ENCODE measurements at places on chromosomes 1 and 21. TPM values are rescaled to one million over a fixed set of nuclear protein-coding genes. Genes with fewer than 3 reads are reported as not detected.

CACHD1 gene
- total RNA-seq, result 5.1 TPM

DIP2A gene
- 22.8 TPM for total RNA-seq

EFNA4 gene
- 3.5 TPM for total RNA-seq

PLA2G2F gene
- total RNA-seq, result not detected

RGS18 gene
- 0.36 TPM for total RNA-seq

- H3K4me3 ChIP-seq, result no peak overlapping the region
- peak; percentile 36 for DNase-seq
- no peaks in the 10 kb centered on the region for H3K27me3 ChIP-seq
These were observed 42.2 kb upstream of the WASF2 start for GRCh38 chr1:27531959-27532685.

DNA sequence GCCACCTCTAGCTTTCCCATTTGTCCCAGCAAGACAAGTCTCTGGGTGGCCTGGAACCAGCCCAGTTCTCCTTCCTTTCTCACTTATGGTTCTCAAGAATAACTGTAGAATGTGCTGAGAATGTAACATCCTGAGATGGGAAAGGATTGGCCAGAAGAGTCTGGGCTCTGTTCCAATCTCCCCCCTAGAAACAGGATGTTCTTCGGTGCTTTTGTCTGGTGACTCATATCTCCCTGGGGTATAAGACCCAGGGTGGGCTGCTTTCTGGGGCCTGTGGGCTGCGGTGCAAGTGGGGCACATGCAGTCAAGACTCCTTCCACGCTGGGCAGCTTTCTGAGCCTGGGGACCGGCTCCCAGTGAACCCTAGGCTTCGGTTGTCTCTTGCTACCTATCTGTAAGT, 251.2 kb upstream of the POU3F1 start:
- H3K36me3 ChIP-seq, result no peaks in the 10 kb centered on the region
- H3K4me3 ChIP-seq, result no peak overlapping the region
- H3K27ac ChIP-seq, result no peak overlapping the region
- peaks cover 2% of the 10 kb centered on the region for H3K27me3 ChIP-seq

DNA sequence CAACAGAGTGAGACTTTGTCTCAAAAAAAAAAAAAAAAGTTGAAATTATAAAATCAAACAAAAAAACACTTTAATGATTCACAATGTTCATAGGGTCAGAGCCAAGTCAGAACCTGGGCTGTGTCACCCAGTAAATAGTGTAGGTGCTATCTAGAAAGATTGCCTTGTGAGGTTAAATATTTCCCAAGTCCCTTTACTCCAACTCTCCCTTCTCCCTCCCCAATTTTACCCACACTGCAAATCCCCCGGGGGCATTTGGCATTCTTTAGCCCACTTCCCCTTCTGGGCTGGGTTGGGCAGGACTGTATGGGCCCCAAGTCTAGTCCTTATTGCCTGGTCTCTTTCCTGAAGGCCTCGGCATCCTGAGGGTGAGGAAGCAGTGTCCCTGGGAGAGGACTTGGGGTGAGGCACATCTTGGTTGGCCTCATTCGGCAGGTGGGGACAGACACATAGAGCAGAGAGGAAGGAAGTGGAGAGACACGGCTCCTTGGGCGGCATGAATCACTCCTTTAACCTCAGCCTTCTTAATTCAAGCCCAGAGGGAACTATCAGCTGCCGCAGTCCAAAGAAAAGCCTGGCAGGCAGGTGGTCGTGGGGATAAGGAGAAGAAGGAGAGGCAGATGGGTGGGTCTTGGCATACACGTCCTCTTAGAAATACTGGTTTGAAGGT, 8.2 kb downstream of the ADORA1 start:
- H3K27me3 ChIP-seq, result peaks cover 21% of the 10 kb centered on the region
- H3K4me3 ChIP-seq, result no peak overlapping the region
- H3K27ac ChIP-seq, result no peak overlapping the region

DNA sequence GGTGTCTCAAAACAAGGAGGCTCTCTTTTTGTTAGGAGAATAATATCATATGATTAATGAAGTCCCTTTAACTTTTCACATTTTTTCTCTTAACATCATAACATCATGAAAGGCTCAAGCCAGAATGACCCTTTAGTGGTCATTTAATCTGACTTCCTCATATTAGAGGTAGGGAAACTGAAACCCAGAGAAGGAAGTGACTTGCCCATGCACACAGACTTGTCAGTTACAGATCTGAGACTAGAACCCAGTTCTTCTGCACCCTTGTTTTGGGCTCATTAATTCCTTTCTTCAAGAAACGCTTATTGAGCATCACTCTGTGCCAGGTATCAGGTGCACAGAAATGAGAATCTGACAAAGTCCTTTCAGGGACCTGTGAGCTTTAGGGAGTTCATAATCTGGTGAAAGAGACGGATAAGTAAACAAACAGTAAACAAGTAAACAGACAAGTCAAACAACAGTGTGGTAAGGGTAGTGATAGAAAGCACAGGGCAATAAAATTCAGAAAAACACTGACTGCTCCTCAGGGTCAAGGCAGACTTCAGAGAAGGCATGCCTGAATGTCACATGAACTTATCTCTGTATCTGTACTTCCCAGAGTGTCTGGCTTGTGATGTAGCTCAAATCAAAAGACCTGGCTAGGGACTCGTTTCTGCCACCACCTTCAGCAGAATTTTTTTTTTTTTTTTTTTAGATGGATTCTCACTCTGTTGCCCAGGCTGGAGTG, 38.3 kb upstream of the OSBPL9 start:
- peaks cover 13% of the 10 kb centered on the region for H3K4me1 ChIP-seq
- DNase-seq, result no peak
- no peak overlapping the region for H3K4me3 ChIP-seq
- no peaks in the 10 kb centered on the region for H3K36me3 ChIP-seq
- H3K27me3 ChIP-seq, result no peaks in the 10 kb centered on the region

DNA sequence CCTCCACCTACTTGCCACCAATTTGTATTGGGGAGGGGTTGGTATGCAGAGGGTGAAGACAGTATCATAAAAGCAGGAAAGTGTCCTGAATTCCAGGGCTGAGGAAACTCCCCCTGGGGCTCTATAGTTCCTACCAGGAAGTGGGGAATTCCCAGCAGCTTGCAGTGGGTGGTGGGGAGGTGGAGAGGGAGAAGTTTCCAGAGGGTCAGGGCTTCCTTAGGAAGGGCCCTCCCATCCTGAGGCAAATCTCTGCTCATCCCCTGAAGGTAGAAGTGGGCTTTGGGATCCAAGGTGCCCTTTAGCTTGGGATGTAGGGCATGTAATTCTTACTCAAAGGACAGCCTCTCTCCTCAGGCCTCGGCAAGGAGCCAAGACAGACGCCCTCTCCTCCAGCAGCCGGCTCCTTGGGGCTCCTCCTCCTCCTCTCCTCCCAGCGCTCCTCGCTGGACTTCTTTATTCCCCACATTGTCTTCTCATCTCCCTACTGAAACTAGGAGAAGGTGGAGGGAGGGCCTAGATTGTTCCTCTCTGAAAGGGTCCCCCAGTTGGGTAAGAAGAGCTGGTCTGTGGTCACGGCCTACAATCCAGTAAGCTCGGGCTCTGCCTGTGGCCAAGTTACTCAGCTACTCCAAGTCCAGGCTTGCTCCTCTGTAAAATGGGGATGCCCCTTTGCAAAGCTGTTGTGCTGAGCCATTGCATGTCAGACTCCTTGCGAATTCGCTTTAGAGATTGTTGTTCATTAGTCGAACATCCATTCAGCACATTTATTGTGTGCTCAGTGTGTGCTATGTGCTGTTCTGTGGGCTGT, 17.9 kb upstream of the CSF1 start:
- no peak overlapping the region for H3K27ac ChIP-seq
- no peak overlapping the region for H3K4me3 ChIP-seq
- DNase-seq, result peak; percentile 80

- no peaks in the 10 kb centered on the region for H3K36me3 ChIP-seq
- no peaks in the 10 kb centered on the region for H3K27me3 ChIP-seq
- no peak overlapping the region for H3K4me3 ChIP-seq
- no peaks in the 10 kb centered on the region for H3K4me1 ChIP-seq
These were observed 42.3 kb downstream of the RXRG start for GRCh38 chr1:165402517-165403111.

DNA sequence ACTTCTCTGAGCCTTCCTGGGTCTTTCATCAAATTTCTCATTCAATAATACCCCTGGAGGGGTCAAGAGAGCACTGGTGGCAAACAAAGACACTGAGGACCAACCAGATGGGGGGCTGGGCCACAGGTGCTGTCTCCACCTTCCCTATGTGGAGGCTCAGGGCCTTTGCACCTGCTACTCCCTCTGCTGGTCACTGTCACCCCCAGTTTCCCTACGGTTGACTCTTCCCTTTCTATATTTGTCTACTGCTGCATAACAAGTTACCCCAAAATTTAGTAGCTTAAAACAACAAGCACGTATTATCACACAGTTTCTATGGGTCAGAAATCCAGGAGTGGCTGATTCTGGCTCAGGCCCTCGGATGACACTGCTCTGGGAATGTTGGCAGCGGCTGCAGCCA, 138.8 kb upstream of the RUNX3 start:
- H3K4me3 ChIP-seq, result no peak overlapping the region
- H3K36me3 ChIP-seq, result no peaks in the 10 kb centered on the region
- H3K27me3 ChIP-seq, result peaks cover 17% of the 10 kb centered on the region
- no peak overlapping the region for H3K27ac ChIP-seq
- DNase-seq, result no peak
- no peaks in the 10 kb centered on the region for H3K4me1 ChIP-seq

- DNase-seq, result no peak
- no peaks in the 10 kb centered on the region for H3K4me1 ChIP-seq
- H3K4me3 ChIP-seq, result no peak overlapping the region
- no peaks in the 10 kb centered on the region for H3K27me3 ChIP-seq
- H3K36me3 ChIP-seq, result no peaks in the 10 kb centered on the region
- H3K27ac ChIP-seq, result no peak overlapping the region
These were observed 96.0 kb downstream of the IGSF21 start for GRCh38 chr1:18203645-18204044.

DNA sequence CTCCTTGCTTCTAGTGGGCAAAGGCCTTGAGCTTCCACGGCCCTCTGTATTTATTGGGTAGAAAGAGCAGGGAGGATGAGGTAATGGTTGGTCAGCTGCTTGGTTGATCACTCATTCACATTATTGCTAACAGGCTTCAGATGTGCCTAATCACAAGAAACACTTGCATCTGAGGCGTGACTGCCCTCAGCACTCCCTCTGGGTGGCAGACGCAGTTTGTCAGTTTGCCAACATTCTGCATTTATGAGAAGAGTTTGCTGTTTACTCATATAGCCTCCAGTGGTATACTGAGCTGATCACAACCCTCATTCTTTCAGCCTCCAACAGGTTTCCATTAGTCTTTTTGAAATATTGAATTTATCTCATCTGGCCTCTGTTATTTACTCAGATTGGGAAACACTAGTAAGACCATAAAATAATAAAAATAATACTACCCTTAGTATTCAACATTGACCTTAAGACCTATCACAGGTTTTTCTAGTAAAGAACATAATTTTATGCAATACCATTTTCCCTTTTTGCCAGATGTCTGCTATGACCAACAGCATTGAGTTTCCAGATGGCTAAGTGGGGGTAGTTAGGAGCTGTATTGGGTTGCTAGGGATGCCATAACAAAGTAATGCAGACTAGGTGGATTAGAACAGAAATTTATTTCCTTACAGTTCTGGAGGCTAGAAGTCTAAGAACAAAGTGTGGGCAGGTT, 53.3 kb downstream of the PTGFR start:
- H3K27ac ChIP-seq, result no peak overlapping the region
- H3K36me3 ChIP-seq, result no peaks in the 10 kb centered on the region
- H3K4me1 ChIP-seq, result no peaks in the 10 kb centered on the region
- no peaks in the 10 kb centered on the region for H3K27me3 ChIP-seq
- no peak overlapping the region for H3K4me3 ChIP-seq
- no peak for DNase-seq

- no peak overlapping the region for H3K27ac ChIP-seq
- H3K27me3 ChIP-seq, result no peaks in the 10 kb centered on the region
- no peak for DNase-seq
- H3K36me3 ChIP-seq, result no peaks in the 10 kb centered on the region
- H3K4me1 ChIP-seq, result no peaks in the 10 kb centered on the region
These were observed 156.0 kb downstream of the IGSF21 start for GRCh38 chr1:18263547-18264120.

DNA sequence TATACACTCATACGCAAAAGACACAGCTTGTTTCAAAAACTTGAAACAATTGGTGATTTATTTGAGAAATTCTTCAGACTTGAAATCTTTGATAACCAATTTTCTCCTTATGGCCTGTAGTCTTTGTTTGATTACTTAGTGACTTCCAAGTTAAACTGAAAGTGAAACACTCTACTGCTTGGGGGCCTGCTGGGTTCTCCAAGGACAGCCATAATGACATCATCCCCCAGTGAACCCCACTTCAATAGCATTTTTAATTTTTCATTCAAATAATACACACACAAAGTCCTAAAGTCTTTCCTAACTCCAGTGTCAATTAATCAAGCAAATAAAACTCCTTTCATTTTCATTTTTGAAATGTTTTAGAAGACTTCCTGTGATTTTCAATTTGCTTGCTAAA, 59.2 kb downstream of the KRTAP19-8 start:
- no peaks in the 10 kb centered on the region for H3K36me3 ChIP-seq
- H3K4me3 ChIP-seq, result no peak overlapping the region

DNA sequence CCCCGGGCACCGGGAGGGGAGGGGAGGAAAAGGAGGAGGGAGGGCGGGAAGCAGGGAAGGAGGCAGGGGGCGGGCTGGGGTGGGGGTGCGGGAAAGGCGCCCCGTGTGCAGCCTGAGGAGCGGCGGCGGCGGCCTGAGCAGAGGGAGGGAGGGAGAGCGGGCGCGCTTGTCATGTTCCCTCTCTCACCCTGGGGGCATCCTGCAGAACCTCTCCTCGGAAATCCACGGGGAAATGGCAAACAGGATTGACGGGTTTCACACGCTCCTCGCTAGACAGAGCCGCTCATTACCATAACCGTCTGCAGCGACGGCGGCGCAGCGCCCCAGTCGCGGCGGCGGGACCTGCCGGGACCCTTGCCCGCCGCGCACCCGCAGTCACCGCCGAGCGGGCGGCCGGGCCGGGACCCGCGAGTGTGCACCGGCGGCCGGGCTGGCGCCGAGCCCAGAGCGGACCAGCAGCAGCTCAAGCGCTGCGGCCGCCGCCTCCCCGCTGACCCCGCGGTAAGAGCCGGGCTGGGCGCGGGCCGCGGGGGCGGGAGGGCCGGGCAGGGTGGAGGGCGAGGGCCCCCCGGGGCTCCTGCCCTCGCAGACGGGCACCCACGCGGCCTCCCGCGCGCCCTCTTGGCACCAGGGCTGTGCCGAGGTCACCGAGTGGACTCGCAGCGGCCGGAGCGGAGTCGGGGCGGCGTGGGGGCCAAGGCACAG, at the start of gene SERTAD4:
Gene SERTAD4 (plus strand): TSS at position 286 of the 705 bp plus-strand sequence. CDS start 5,165 bp downstream, outside the sequence.
- peak; percentile 91 for DNase-seq
- peaks cover 34% of the 10 kb centered on the region for H3K4me1 ChIP-seq
- H3K4me3 ChIP-seq, result peak within 1 kb of the TSS; percentile 74
- H3K36me3 ChIP-seq, result no peaks in the 10 kb centered on the region
- peaks cover 43% of the 10 kb centered on the region for H3K27me3 ChIP-seq

DNA sequence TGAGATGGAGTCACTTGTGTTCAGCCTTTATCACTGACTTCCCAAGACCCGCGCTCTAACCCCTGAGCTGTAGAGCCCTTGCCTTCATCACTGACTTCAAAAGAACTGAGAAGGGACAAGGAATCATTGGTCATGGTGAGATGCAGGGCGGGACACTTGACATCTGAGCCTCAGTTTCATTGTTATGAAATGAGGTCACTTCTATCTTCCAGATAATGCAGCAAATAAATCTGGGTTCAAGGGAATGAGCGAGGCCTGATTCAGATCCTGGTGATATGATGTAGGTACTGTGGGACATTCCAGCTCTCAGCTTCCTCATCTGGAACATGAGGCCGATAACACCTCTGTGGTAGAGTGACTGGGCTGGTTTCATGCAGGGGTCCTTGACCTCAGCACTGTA, 13.8 kb downstream of the KAZN start:
- no peak overlapping the region for H3K27ac ChIP-seq
- no peak for DNase-seq
- no peaks in the 10 kb centered on the region for H3K36me3 ChIP-seq
- H3K4me1 ChIP-seq, result no peaks in the 10 kb centered on the region
- no peak overlapping the region for H3K4me3 ChIP-seq
- peaks cover 3% of the 10 kb centered on the region for H3K27me3 ChIP-seq
